ENCODE measurements at places on chromosomes 11 and 22.

DNA sequence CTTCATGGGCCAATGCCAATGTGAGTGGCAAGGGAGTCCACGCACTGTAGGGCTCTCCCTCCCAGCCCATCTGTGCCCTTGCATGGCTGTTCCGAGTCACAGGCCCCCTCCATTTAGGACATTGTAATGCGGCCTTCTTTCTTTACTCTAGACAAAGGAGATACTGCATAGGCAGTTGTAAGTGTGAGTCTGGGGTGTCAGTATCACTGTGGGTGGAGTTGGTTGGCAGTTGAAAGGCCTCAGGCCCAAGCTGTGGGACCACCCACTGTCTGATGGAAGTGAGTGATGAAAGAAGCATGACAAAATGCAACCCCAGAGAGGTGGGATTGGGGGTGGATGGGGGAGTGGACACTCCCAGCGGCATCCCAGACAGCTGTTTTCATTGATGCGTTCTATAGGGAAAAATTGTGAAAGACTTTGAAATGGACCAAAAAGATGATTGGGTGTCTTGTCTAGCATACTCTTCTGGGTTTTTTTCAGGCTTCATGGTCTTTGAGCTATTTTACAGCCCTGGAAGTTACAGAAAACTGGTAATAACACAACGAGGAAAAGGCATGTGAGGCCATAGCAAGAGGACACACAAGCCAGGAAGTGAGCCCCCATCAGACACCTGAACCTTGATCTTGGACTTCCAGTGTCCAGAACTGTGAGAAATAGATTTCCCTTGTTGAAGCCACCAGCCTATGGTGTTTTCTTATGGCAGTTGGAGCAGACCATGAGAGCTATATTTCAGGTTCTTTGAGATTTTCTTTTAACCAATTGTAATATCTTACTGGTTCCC is 114.6 kb downstream of the NECTIN1 start:
- no peak for DNase-seq

DNA sequence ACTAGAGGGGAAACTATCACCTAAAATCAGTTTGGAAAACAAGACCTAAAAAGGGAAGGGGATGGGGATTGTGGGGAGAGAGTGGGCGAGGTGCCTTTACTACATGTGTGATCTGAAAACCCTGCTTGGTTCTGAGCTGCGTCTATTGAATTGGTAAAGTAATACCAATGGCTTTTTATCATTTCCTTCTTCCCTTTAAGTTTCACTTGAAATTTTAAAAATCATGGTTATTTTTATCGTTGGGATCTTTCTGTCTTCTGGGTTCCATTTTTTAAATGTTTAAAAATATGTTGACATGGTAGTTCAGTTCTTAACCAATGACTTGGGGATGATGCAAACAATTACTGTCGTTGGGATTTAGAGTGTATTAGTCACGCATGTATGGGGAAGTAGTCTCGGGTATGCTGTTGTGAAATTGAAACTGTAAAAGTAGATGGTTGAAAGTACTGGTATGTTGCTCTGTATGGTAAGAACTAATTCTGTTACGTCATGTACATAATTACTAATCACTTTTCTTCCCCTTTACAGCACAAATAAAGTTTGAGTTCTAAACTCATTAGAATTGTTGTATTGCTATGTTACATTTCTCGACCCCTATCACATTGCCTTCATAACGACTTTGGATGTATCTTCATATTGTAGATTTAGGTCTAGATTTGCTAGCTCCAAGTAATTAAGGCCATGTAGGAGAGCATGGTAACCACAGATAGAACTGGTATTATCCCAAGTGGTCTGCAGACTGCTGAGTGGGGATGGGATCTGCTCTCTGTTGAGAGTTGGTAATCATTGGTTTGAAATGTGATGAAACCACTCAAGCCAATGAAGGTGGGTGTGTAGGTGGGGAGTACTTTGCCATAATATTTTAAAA is 3.6 kb downstream of the NEAT1 start:
- DNase-seq, result no peak

- no peak for DNase-seq
These were observed 5.8 kb downstream of the MAPK8IP2 start for GRCh38 chr22:50606165-50606945.

GRCh38 chr11:2200957-2201519 is 29.4 kb upstream of the TH start:
- no peak for DNase-seq

DNA sequence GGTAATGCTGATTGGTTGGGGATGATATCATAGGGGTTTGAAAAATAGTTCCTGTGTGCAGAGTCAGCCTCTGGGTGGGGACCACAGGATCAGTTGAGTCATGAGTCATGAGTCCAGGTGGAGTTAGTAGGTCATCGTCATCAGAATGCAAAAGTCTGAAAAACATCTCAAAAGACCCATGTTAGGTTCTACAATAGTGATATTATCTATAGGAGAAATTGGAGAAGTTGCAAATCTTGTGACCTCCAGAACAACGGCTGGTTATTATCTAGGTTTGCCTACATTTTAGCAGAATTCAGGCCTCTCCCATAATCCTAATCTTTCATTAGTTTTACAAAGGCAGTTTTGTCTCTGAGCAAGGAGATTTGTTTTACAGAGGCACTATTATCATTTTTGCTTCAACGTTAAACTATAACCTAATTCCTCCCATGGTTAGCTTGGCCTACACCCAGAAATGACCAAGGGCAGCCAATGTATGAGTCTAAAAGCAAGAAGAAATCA is 38.9 kb downstream of the MS4A2 start:
- no peak for DNase-seq

DNA sequence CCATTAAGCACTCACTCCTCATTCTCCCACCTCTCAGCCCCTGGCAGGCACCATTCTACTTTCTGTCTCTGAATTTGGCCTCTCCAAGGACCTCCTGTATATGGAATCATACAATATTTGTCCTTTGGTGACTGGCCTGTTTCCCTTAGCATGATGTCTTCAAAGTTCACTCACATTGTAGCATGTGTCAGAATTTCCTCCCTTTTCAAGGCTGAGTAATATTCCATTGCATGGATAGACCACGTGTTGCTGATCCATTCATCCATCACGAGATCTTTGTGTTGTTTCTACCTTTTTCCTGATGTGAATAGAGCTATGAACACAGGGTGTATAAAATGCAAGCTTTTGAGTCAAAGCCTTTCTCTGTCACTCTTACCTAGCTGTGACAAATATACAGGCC is 11.6 kb downstream of the FADS2 start:
- no peak for DNase-seq

DNA sequence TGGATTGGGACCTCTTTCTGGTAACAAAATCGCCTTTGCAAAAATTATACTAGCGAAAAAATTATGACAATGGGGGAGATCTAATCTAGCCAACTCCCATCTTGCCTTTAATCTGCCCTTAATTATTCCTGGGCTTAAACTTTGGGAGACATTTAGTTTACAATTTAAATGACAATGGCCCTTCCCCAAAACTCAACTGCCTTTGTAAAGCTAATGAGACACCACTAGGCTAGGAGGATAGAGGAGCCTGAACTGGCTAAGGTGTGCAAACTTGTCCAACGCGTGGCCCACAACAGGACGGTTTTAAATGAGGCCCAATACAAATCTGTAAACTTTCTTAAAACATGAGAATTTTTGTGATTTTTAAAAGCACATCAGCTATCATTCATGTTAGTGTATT is 67.3 kb downstream of the RSF1 start:
- DNase-seq, result no peak

GRCh38 chr11:64976651-64977050 is 4.7 kb upstream of the MAJIN start:
- DNase-seq, result no peak
